ENCODE measurements at places on chromosomes 13 and 19.

DNA sequence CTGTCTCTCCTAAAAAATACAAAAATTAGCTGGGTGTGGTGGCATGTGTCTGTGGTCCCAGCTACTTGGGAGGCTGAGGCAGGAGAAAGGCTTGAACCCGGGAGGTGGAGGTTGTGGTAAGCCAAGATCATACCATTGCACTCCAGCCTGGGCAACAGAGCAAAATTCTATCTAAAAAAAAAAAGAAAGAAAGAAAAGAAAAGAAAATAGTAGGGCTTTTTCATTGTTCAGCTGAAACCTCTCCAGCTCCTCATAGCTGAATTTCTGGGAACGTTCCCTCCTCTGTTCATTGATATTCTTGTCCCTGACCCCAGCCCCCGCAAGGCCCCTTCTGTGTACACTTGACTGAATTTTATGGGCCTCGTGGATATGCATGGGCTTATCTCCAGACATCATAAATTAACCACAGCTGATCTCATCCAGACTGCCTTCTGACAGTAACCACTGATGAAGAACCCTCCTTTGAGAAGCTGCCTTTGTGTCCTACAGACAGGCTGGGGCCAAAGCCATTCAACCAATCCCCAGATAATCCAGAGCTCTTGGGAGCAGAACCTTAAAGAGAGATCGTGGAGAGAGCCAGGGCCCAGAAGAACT, at the start of gene ELSPBP1:
ELSPBP1 (plus strand) TSS at position 424 of the 594 bp plus-strand sequence. CDS start 14,036 bp downstream, outside the sequence.
- DNase-seq = no peak

- no peak for DNase-seq
Observed at GRCh38 chr19:3186160-3186688, 494 bp downstream of the NCLN start.

DNA sequence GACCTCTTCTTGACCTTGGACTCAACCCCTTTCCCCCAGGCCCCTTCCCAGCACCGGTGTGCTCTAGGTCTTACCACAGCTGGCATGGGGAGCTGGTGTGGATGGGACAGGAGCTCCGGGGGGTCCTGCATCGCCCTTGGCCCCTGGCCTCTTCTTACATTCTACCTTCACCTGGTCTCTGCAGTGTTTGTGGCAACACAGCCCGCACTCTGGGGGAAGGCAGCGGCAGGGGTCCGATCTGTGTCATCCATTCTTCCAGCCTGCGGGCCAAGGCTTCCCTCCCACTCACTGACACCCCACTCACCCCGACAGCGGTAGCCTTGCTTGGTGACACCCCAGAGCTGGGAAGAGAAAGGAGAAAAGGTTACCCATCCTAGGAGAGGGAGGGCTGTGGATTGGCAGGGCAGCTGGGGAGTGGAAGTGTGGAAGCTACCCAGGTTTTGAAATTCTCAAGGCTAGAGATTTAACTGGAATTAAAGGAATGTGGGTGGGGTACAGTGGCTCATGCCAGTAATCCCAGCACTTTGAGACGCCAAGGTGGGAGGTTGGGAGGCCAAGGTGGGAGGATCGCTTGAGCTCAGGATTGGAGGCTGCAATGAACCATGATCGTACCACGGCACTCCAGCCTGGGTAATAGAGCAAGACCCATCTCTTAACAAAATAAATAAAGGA, 8.3 kb downstream of the FAM98C start:
- no peak for DNase-seq

- DNase-seq = no peak
Observed at GRCh38 chr19:17720440-17720839, 1.2 kb downstream of the MAP1S start.

DNA sequence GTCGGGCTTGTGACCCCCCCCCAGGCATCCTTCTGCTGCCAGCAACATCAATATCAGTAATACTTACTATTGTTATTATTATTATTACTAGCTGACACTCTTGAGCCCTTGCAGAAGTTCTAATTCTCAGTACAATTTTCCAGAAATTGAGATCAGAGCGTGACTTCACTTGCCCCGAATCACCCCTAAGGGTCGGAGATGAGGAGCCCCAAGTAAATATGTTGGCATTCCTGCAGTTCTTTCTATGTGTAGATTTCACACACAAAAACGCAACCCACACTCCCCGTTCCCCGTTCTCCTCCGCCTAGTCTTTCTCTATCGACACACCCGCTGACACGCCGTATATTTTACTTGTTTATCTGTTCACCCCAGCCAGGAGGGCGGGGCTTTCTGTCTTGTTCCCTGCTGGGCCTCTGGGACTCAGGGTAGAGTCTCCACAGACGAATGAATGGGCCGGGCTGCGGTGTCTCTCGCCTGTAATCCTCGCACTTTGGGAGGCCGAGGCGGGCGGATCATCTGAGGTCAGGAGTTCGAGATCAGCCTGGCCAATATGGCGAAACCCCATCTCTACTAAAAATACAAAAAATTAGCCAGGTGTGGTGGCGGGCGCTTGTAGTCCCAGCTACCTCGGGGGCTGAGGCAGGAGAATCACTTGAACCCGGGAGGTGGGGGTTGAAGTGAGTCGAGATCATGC, 14.7 kb downstream of the TLE5 start:
- DNase-seq = peak; percentile 87

DNA sequence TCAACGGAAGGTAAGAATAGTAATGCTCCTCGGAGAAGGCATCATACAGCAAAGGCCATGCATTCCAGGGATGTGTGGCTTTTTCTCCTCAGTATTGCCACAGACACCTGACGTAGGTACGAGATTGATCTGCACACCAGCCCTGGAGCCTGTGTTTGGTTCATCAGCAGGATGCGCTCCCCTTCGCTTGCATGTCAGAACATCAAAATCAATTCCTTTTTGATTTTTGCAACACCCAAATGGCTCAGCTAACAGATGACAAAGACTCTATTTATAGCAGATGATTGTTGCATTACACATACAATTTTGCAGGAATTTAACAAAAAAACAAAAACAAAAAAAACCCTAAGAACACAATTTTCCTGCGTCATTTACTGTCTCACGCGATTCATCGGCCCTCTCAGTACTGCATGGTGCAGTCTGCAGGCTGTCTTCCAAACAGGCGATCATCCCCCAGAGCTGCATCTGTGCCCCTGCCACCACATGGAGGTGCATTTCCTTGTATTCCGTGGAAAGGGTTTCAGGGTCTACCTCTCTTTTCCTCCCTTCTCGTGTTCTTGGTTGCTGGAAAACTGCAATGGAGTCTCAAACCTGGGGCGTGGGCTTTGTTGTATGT, 207.3 kb downstream of the TEX29 start:
- no peak for DNase-seq

GRCh38 chr13:28316129-28316528, 177.8 kb downstream of the PAN3 start:
- no peak for DNase-seq

DNA sequence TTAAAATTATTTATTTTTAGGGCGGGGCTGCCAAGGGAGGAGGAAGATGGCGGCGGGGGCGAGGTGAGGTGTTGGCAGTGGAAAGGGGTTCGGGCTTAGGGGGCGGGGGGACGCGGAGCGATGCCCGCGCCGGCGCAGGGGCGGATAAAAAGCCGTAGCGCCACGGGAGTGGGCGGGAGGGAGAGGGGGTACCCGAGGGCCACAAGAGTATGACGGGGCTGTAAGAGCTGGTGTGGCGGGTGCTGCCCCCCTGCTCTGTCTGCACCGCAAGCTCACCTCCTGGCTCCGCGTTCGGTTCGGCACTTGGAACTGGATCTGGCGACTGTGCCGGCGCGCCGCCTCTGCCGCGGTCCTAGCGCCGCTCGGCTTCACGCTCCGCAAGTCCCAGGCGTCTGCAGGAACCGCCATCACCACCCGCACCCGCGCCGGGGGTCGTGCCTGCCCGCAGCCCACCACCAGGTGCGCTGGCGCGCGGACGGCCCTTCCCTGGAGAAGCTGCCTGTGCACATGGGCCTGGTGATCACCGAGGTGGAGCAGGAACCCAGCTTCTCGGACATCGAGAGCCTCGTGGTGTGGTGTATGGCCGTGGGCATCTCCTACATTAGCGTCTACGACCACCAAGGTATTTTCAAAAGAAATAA, 265.2 kb upstream of the SGCG start:
- peak; percentile 35 for DNase-seq

GRCh38 chr19:49475995-49476880, 2.2 kb downstream of the FLT3LG start:
- peak; percentile 41 for DNase-seq
